Right renal cortex interstitium (tissue), 3 donors: ENCODE measurements at places on chromosomes 12 and 14. TPM values are rescaled to one million over a fixed set of nuclear protein-coding genes. Genes with fewer than 3 reads are reported as not detected.

The CLEC7A gene
- 1.7 TPM for polyA plus RNA-seq

The COX8C gene
- polyA plus RNA-seq = 0.32 TPM

The RND1 gene
- 2.2 TPM for polyA plus RNA-seq

The DHH gene
- polyA plus RNA-seq = 0.44 TPM

The ARID2 gene
- polyA plus RNA-seq = 41.0 TPM

- DNase-seq = no peak
Observed at GRCh38 chr14:25520821-25521220, 470.9 kb upstream of the STXBP6 start.

DNA sequence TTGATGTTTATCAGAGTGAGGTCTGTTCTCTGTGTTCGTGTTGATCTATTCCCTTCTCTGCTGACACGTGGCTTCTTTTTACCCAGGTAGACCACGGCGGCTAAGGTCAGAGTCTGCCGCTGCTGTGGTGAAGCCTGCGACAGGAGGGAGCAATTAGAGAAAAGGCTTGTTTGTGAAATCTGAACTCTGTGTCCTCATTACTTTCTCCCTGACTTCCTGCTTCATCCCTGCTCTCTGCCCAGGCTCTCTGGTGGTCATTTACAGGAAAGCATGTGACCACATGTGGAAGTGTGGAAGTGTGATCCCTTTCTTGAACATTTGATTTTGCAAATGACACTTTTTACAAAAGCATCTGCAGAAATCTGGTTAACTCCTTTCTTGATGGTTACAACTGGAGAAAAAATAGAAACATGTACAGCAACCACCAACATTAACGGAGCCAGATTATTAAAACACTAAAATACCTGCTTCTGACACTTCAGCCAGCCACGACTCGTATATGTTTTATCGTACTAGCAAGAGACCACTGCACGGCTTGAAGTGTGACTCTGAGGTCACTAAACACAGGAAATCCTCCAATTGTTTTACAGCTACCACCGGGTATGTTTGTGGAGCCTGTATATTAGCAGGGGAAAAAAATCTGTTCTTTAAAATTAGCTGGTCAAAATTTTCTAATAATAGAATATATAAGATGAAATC, 388.6 kb upstream of the TMPO start:
- no peak for DNase-seq

GRCh38 chr12:106190581-106190980, 51.8 kb upstream of the NUAK1 start:
- DNase-seq = no peak

GRCh38 chr12:39404000-39404399, 38.9 kb downstream of the KIF21A start:
- no peak for DNase-seq

- DNase-seq = no peak
Observed at GRCh38 chr12:570921-571794, 92.1 kb downstream of the NINJ2 start.

GRCh38 chr14:79680087-79680486, 531.2 kb downstream of the DIO2 start:
- DNase-seq = no peak

DNA sequence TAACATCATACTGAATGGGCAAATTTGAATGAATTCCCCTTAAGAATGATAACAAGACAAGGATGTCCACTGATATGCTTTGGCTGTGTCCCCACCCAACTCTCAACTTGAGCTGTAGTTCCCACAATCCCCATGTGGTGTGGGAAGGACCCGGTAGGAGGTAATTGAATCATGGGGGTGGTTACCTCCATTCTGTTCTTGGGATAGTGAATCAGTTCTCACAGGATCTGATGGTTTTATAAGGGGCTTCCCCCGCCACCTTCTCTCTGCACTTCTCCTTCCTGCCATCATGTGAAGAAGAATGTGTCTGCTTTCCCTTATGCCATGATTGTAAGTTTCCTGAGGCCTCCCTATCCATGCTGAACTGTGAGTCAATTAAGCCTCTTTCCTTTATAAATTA, 29.3 kb downstream of the MED6 start:
- DNase-seq = no peak

DNA sequence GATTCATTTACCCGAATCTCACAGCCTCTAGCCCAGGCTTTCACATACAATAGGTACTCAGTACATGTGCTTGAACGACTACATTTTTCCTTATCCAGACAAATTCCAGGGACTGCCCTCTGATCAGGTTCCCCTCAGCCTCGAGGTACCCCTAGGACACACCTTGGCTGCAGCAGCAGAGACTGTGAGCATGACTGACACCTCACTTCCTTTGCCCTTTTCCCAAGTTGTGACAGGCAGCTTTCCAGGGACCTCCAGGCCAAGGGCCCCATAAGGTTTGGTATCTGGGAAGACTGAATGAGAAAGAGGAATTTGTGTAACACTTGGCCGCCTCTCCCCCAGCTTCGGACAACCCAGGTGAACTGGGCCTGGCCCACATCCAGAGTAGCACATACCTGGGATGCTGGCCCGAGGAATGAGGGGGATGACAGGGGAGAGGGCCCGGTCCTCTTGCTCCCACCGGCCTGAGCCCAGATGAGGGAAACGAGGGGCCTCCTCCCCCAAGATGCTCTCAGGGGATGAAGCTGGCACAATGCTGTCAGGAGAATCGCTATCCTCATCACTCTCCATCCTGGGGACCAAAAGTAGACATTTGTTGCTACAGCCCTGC, 10.2 kb upstream of the PRKAG1 start:
- no peak for DNase-seq

DNA sequence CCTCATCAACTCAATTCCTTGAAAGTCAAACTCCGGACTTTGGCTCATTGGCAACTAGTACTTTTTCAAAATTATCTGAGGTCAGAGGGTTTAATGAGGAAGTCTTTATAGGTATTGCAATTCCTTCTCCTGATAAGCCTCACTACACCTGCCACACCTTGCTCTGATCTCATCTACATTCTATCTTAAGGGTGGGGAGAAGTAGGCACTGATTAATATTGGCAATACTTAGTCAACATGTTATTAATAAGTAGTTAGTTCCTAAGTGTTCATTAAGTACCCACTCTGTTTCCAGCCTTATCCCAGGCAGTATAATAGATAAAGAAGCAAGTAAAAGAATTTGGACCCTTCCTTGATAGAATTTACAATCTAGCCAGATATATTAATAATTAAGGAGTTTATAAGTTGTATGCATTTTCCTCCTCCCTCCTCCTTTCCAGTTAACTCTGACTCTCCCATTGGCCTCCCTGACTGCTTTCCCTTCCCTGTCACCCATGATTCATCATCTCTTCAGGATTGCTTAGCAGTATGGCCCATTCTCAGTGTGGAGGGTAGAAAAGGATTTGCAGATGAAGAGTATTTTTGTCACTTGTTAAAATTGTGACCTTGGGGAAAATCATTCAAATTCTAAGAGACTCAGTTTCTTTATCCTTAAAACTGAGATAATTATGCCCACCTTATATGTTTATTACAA, 231.0 kb upstream of the ATP2B1 start:
- no peak for DNase-seq
